Right ventricle myocardium superior (tissue), 1 donor: ENCODE measurements at places on chromosomes 13 and 19. TPM values are rescaled to one million over a fixed set of nuclear protein-coding genes. Genes with fewer than 3 reads are reported as not detected.

The METTL21C gene
- not detected for total RNA-seq

The KATNAL1 gene
- 37.8 TPM for total RNA-seq

The KCNK6 gene
- 4.7 TPM for total RNA-seq

The ERICH4 gene
- not detected for total RNA-seq

The WASF3 gene
- 10.5 TPM for total RNA-seq

GRCh38 chr13:86882107-86882506, 789.1 kb upstream of the SLITRK5 start:
- no peak for DNase-seq

DNA sequence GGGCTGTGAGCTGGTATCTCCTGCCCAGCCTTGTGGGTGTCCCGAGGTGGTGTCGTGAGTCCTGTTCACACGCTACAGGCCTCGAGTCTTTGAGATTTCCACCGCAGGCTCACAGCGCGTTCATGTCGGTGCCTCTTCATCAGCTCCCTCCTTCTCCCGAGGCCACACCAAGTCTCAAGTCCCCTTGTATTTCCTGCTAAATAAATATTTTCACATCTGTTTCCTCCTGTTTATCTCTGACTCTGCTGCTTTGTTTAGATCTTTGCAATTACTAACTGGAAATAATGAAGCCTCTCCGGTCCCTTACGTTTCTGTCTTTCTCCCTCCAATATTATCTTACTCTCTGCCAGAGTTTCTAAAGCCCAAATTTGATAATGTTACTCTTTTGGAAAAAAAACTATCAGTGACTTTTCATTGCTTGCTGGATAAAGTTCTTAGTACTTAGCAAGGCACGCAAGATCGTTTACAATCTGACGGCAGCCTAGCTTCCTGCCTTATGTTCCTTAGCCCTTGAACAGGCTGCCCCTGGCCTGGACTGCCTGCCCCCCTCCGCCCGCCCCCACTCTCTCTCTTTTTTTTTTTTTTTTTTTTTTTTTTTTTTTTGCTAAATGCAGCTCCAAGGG, 130.5 kb upstream of the RNF113B start:
- DNase-seq, result no peak

DNA sequence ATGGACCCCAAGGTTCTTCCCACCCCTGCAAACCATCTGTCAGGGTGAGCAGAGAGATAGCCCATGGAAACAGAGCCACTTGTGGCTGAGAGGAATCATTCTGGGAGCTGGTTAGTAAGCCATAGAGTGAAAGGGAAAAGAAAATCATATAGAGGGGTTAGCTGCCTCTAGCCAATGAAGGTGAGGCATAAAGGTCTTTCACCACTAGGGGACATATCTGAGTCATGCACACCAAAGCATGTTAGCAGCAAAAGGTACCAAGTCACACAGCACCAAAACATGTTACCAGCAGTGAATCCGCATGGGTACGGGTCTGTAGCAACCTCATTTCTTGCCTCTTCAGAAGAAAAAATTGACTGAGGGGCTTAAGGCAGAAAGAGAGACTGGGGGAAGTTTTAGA, 76.7 kb upstream of the ZNF43 start:
- no peak for DNase-seq

- no peak for DNase-seq
Observed at GRCh38 chr19:17527326-17527725, 15.9 kb downstream of the PGLS start.
